ENCODE measurements at places on chromosomes 12 and 14.
A peak's percentile ranks its signal among the peaks of the same experiment; 100 is the strongest.

- peak; percentile 92 for DNase-seq
Observed at GRCh38 chr12:27975222-27976136, 2.9 kb upstream of the PTHLH start.

GRCh38 chr14:32468955-32469354 is 139.9 kb downstream of the AKAP6 start:
- DNase-seq: peak; percentile 75

DNA sequence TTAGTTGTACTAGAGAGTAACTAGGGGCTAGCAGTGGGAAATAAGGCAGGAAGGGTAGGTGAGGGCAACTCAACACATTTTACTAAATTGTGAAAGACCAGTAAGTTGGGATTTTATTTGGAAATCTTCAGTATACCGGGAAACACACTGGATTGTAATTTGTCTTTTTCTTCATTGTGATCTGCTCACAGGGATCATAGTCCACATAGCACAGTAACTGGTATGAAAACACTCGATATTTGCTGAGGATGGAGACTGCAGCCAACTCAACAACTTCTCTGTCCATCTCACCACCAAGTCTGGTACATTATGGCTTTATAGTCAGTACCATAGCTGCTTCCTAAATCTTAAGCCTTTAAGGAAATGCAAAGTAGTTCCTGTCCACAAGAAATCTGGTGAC is 2.5 kb downstream of the SLIRP start:
- no peak for DNase-seq

GRCh38 chr12:132506328-132507160 is 16.6 kb downstream of the FBRSL1 start:
- no peak for DNase-seq

DNA sequence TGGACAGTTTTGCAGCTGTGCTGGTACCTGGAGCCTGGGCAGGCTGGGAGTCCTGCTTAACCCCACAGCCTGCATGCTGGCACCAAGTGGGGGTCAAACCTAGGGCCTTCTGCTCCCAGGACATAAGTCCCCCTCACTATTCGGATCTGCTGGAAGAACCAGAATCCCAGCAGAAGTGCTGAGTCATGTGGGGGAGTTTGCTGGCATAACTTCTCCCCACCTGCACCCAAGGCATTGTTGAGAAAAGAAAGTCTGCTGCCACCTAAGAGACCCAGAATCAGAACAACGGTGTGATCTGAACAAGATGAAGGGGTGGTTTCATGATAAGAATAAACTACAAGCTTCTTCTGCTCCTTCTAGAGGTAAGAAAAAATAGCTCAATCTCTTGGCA is 102.7 kb downstream of the RBM19 start:
- DNase-seq: no peak

- peak; percentile 42 for DNase-seq
Observed at GRCh38 chr12:64672925-64673409, 62.7 kb downstream of the RASSF3 start.

- no peak for DNase-seq
Observed at GRCh38 chr14:41187868-41188267, 418.8 kb upstream of the LRFN5 start.

- no peak for DNase-seq
Observed at GRCh38 chr12:116689521-116689920, 48.3 kb downstream of the SPRING1 start.

DNA sequence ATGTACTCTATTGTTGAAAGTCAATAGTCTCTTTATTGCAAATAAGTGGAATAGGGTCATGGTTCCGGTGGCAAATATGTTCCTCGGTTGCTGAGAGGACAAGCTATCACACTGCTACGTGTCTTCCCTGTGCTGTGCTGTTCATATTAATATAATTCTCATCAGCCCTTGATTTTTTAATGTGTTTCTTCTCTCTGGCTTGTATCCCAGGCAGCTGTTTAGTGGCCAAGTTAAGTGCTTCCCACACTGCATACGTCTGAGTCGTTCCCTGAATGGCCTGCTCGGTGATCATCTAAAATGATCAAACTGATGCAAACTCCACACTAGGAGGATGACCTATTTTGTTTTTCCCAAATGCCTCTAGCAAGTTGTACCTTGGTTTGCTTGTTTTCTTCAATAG is 186.4 kb downstream of the ANO6 start:
- no peak for DNase-seq

- DNase-seq: no peak
Observed at GRCh38 chr12:92341065-92341668, 195.5 kb upstream of the BTG1 start.

DNA sequence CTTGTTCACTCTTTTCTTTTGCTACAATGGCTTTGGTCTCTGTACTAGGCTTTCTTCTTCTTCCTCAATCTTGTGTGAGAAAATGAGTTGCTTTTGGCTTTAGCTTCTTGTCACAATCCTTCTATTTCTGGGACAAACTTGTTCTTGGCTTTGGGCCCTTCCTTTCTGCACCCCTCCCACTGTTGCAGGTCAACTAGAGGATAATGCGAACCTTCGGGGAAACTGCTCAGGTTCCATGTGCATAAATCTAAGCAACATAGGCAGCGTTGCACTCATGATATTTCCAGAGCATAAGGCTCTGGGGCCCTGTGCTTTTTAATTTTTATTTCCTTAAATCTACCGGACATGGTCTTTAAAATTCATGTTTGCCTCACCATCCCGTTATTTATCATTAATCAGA is 89.8 kb upstream of the LRIG3 start:
- DNase-seq: no peak

GRCh38 chr14:106396999-106397398 is 870.6 kb downstream of the TMEM121 start:
- DNase-seq: no peak

- no peak for DNase-seq
Observed at GRCh38 chr14:95185767-95186392, 28.6 kb upstream of the DICER1 start.

DNA sequence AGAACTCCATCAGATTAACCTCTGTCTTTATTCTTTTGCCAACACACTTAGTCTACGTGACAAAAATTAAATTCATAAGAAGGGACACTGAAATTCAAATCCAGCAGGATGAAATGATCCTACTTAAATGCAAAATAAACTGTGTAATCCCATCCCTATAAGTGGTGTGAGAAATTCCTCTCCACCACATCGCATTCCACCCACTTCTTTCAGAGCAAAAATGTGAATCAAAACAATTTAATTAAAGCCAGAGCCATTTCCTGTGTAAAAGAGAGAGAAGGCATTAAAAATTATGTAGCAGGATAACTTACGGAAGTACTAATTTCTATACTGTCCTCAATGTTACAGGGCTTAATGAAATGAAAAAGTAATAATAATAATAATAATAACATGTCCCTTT is 844.3 kb downstream of the GALC start:
- DNase-seq: no peak

DNA sequence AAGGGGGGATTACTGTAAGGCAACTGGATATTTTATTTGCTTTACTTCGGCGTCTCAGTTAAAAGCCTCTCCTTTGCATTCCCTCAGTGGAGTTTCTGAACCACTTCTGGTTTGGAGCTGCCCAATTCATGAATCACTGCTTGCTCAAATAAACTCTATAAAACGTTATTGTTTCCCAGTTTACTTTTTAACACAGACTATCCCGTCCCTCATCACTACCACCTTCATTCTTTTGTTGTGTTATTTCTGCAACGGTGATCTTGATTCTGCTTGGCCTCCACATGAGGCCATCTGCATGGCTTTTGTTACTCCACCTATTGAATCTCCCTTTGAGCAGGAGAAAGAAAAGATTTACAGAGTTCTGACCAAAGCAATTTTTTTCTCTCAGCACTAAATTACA is 104.0 kb upstream of the PLEKHA5 start:
- DNase-seq: peak; percentile 68

DNA sequence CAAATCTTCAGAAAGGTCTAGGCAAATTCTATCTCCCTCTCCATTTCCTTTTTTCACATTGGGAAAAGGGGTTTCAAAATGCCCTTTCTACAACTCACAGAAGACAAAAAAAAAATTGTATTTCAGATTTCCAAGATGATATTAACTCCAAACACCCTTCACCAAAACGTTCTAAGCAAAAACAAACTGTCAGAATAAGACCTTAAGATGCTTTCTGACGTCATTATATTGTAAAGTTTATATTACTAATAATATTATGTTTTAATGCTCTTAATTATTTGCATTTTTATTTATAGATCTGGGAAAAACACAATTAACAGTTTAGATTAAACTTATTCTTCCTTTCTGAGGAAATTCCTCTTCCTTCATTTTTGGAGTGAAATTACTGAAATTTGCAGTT is 624.2 kb downstream of the GALC start:
- DNase-seq: no peak

DNA sequence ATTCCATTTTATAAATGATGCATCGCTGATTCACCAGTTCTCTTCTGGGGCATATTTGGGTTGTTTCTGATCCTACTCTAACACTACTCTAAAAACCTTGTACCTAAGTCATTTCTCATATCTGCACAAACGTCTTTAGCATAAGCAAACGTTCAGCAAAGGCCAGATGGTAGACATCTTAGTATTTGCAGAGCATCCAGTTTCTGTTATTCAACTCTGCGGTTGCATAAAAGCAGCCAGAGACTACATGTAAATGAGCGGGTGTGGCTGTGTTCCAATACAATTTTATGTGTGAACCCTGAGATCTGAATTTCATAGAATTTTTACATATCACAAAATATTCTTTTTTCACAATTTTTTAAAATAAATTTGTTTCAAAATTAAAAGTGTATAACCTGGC is 22.8 kb upstream of the MMP17 start:
- DNase-seq: no peak

DNA sequence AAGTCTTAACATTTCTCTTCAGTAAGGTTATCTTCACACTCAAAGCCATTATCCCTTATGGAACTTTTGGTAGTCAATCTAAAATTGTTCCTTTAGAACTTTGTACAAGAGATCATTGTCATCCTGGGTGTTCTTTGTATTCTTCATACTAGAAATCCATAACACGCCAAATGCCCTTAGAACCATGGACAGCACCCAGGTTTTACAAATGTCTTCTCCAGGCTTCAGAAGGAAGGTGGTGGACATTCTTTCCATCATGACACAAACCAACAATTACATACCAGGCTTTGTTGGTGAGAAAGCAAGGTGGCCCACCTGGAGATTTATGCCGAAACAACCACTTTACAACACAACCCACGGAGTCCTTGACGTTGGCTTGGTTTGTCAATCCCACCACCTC is 365.6 kb upstream of the TBX3 start:
- DNase-seq: peak; percentile 13

- peak; percentile 71 for DNase-seq
Observed at GRCh38 chr14:103518422-103519042, 4.1 kb downstream of the CKB start.

DNA sequence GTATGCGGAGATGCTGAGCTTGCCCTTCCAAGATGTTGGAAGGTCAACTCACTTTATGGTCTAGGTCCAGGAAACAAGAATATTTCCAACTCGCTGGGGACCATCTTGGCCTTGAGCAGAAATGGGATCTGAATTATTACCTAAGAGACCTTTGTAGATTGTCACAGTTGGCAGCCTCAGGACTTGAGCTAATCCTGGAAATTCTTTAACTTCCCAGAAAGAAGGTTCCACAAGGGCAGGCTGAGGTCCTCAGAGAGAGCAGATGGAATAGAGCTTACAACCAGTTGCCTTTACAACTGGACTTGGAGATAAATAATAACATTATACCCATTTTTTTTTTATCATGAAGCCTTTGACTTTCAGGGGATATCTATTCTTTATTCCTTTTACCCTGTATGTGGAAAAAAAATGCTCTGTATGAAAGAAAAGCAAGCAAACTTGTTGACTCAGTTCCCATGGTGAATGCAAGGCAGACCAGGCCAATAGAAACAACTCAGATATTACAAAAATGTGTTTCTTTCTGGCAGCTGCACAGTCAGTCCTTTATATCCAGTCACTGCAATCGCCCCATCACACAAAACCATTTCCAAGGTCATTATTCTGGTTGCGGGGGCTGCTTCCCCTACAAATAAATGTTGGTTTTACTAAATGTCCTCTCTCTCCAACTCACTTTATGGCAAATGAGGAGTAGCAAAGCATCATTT is 401.4 kb downstream of the ZFP36L1 start:
- no peak for DNase-seq

GRCh38 chr12:116135209-116135930 is 142.1 kb downstream of the MED13L start:
- peak; percentile 93 for DNase-seq

DNA sequence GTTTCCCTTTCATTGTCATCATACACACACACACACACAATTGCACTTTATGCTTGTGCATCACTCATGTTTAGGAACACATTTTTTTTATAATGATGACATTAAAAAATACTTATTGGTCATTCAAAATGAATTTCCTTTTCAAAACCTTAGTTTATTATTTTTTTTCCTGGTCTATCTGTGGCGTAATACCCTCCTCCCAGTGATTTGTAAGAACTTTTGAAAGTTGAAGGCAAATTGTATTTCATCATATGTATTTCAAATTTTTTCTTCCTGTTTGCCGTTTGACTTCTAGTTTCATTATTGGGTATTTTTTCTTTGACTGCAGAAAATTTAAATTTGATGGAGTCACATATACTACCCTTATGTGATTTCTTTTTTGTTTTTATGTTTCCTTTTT is 2.5 kb upstream of the LRRK2 start:
- no peak for DNase-seq

DNA sequence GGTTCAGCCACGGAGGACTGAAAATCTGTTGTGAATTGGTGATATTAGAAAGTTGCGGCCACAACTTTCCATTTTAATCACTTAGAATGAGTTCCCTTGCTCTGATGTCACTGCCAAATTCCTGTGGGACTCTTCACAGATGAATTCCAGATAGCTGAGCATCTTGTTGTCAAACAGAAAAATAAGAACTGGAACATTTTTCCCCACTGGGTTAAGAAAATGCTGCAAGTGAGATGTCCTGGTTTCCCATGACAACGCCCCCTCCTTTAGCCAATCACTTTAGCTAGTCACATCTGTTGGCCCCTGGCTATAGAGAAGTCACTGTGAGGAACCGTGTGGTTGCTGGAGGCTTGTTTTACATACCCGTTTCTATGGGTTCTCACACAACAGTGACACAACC is 135.9 kb downstream of the KTN1 start:
- DNase-seq: no peak

GRCh38 chr12:130185455-130186391 is 23.5 kb downstream of the FZD10 start:
- DNase-seq: no peak

DNA sequence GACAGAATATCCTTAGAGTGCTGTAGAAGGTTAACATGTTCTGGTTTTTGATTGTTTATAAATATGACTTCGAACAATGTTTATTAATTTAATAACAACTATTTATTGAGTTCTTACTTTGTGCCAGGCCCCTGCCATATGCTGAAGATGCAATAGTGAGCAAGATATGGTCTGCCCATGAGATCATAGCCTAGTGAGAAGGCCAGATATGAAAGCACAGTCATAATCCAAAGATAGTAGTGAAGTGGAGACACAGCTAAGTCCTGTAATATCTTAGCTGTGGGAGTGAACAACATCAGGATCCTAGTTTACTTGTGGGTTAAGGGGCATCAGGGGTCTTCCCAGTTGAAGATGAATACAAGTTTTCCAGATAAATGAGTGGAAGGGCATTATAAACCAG is 189.4 kb upstream of the FBXO33 start:
- DNase-seq: no peak
